Adrenal gland (tissue), 19 donors: ENCODE measurements at places on chromosomes 7 and 10. TPM values are rescaled to one million over a fixed set of nuclear protein-coding genes. Genes with fewer than 3 reads are reported as not detected.

- H3K4me1 ChIP-seq = peaks cover 5% of the 10 kb centered on the region
- H3K27ac ChIP-seq = no peak overlapping the region
- H3K4me3 ChIP-seq = no peak overlapping the region
- H3K27me3 ChIP-seq = no peaks in the 10 kb centered on the region
- peak; percentile 52 for DNase-seq
- no peaks in the 10 kb centered on the region for H3K36me3 ChIP-seq
These were observed 73.6 kb downstream of the AHCYL2 start for GRCh38 chr7:129298268-129298893.

Gene MYPN
- total RNA-seq = 0.47 TPM

- DNase-seq = no peak
- H3K27ac ChIP-seq = no peak overlapping the region
- peaks cover 19% of the 10 kb centered on the region for H3K4me1 ChIP-seq
These were observed 34.0 kb downstream of the MXI1 start for GRCh38 chr10:110241407-110241806.

DNA sequence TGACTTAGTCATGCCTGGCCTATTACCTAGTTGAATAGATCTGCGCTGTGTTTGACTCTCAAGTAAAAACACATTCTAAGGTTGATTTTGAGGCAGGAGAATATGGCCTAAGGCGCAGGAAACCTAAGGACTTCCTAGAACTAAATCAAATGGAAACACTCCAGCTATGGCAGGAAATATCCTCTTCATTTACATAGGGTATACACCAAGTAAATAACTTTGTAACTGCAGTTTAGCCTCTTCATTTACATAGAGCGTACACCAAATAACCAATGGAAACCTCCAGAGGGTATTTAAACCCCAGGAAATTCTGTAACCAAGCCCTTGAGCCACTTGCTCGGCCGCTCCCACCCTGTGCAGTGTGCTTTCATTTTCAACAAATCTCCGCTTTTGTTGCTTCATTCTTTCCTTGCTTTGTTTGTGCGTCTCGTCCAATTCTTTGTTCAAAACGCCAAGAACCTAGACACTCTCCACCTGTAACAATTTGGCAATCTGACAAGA lies 35.6 kb upstream of the XRCC2 start:
- H3K36me3 ChIP-seq = no peaks in the 10 kb centered on the region
- H3K4me1 ChIP-seq = no peaks in the 10 kb centered on the region
- no peaks in the 10 kb centered on the region for H3K27me3 ChIP-seq
